ENCODE measurements at places on chromosomes 4 and X.

DNA sequence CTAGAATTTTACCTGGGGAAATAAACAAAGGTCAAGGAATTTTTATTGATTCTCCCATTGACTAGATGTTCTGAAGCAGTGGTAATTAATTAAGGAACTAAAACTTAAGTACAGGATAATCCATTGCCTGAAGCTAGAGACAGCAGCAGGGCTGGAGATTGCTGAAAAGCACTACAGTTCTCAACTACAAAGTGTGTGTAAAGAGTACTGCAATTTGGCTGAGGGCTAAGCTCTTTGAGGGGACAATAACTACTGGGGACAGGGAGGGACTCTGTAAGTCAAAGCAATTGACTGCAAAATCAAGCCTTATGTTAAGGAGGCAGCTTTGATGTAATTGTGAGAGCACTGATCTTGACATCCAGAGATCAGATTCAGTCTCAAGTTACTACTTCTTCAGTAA is 260.4 kb downstream of the GALNTL6 start:
- no peak overlapping the region for H3K27ac ChIP-seq
- H3K36me3 ChIP-seq = no peaks in the 10 kb centered on the region
- no peak for DNase-seq
- no peaks in the 10 kb centered on the region for H3K27me3 ChIP-seq
- H3K4me1 ChIP-seq = no peaks in the 10 kb centered on the region
- H3K4me3 ChIP-seq = no peak overlapping the region

- H3K4me1 ChIP-seq = no peaks in the 10 kb centered on the region
- no peak overlapping the region for H3K27ac ChIP-seq
- H3K36me3 ChIP-seq = no peaks in the 10 kb centered on the region
- H3K27me3 ChIP-seq = peaks cover 36% of the 10 kb centered on the region
These were observed 68.6 kb downstream of the ADGRG4 start for GRCh38 chrX:136369377-136369776.

- no peak overlapping the region for H3K4me3 ChIP-seq
- no peaks in the 10 kb centered on the region for H3K27me3 ChIP-seq
- no peaks in the 10 kb centered on the region for H3K4me1 ChIP-seq
- H3K36me3 ChIP-seq = peaks cover 7% of the 10 kb centered on the region
- no peak for DNase-seq
These were observed 48.8 kb downstream of the SHOX start for GRCh38 chrX:679291-679979.

DNA sequence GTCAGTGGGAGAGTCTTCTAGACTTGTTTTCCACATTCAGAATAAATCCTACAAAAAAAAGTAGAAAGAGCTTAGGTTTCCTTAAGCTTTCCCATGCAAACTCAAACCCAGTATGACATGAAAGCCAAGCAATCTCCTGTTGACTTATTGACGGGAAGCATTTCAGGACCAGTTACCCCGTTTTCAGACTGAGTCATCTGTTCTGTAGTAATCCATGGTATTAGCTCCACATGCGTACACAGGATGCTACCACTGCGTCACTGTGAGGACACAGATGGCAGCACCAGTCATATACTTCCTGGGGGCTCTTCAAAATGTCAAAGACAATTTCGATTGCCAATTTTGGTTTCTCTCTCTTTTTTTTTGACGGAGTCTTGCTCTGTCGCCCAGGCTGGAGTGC is 224.9 kb upstream of the MAD2L1 start:
- H3K27me3 ChIP-seq = no peaks in the 10 kb centered on the region
- H3K27ac ChIP-seq = no peak overlapping the region
- no peak for DNase-seq
- H3K36me3 ChIP-seq = no peaks in the 10 kb centered on the region

DNA sequence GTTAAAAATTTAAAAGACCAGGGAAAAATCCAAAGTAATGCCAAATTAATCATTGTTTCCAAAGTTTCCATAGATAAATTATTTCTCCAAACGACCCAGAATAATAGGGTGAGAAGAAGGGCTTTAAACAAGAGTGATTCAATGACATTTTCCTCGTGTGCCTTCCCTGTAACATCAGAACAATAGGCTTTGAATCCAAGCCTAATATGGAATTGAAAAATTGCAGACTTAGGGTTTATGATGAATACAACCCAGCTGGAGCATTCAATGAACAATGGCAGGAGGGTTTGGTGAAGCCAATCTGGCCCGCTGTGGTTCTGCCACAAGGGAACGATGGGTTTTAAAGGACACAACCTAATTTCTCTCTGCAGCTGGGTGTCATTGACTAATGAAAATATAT is 94.2 kb downstream of the CBLL2 start:
- H3K27me3 ChIP-seq = no peaks in the 10 kb centered on the region
- no peaks in the 10 kb centered on the region for H3K4me1 ChIP-seq
- DNase-seq = no peak
- H3K4me3 ChIP-seq = no peak overlapping the region

DNA sequence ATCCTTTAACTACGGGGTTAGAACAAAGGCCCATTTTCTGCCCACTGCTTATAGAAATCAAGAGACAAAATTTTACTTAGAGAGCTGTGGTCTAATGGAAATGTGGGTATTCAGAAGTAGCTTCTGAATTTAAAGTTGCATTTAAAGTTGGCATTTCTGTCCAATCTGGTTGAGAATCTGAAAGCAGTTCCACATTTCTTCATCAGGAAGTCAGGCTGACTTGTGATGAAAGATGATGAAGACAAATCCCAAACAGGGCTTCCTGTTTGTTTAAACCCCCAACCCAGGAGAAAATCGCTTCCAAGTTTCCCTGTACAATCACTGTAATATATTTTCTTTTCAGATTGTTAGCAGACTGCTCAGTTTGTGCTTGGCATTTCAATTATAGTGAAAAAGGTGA is 345.3 kb downstream of the SPRY1 start:
- H3K27me3 ChIP-seq = peaks cover 2% of the 10 kb centered on the region
- H3K27ac ChIP-seq = no peak overlapping the region
- H3K4me1 ChIP-seq = no peaks in the 10 kb centered on the region
- no peaks in the 10 kb centered on the region for H3K36me3 ChIP-seq
- no peak for DNase-seq
- no peak overlapping the region for H3K4me3 ChIP-seq

DNA sequence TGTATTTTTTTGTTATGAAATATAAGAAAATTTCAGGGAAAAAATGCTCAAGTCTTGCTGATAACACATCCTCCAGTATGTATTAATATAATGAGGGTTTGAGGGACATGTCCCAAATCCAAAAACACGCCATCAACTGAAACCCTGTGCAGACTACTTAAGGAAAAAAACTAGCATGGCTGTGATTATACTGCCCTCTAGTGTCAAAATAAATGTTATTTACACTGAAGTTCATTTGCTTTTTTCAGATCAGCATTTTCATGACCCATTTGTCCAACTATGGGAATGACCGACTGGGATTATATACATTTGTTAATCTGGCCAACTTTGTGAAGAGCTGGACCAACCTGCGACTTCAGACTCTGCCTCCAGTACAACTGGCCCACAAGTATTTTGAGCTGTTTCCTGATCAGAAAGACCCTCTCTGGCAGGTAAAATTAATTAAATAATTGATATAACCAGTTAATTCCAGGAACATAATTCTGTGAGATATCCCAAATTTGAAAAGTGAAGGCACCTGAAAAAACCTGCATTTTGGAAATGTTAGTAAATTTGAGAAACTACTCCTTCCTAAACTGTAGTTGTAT is 128.5 kb downstream of the PRSS12 start:
- H3K27ac ChIP-seq = no peak overlapping the region
- no peak for DNase-seq

GRCh38 chr4:101306764-101307615 is 40.3 kb downstream of the PPP3CA start:
- H3K27ac ChIP-seq = peak overlapping the region; percentile 54
- peaks cover 28% of the 10 kb centered on the region for H3K4me1 ChIP-seq
- peak overlapping the region; percentile 57 for H3K4me3 ChIP-seq

DNA sequence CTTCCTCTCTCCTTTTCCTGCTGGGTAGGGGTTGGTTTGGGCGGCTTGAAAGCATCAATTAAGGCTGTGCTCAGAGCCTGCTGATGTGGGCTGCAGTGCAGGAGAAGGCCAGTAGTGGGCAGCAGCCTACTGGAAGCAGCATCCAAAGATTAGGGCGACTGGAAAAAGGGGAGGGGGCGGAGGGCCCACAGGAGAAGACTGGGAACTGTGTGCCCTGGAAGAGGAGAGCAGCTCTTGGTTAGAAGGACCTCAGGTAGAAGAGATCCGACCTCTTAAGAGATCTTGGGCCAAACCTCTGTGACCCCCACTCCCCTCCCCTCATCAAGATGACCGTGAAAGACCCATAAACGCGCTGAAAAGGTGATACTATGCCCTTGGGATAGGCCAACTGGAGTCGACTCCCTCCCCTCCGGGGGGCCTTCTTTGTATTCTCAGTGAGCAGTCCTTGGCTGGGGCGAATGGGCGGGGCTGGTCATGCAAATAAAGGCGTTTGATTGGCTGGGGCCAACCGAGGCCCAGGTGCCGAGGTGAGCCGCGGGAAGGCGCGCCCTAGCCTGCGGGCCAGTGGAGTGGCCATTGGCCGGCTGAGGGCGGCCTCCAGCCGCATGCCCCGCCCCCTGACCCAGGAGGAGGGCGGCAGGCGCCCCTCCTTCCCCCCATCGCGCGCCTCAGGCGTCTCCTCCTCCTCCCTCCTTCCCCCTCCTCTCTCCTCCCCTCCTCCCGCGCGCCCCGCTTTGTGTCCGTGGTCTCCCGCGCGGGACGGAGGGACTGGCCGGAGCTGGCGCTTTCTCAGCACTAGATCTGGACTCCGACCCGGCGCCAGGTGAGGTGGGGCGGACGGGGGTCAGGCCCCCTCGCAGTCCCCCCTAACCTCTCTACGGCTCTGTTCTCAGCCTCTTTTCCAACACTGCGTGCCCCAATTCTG is 10.1 kb downstream of the DLG3 start:
- peaks cover 49% of the 10 kb centered on the region for H3K4me1 ChIP-seq
- DNase-seq = peak; percentile 45
- peak overlapping the region; percentile 93 for H3K27ac ChIP-seq
- H3K27me3 ChIP-seq = no peaks in the 10 kb centered on the region

DNA sequence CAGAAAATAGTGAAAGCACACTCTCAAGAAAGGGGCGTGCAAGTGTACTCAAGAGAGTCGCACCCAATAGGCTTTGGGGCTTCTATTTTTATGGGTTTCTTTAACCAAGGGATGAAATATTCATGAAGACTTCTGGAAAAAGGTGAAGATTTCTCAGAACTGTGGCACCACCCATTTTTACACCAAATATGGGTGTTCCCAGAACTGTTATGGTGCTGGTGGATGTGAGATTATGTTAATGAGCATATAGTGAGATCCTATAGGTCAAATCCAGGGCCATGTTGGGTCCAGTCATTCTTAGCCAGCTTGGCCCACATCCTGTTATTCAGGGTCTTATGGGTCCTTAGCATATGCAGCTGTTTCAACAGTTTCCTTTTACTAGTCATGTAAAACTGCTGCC is 61.0 kb upstream of the SMIM10 start:
- H3K4me1 ChIP-seq = no peaks in the 10 kb centered on the region
- H3K36me3 ChIP-seq = no peaks in the 10 kb centered on the region
- H3K27me3 ChIP-seq = no peaks in the 10 kb centered on the region
- no peak for DNase-seq
- no peak overlapping the region for H3K27ac ChIP-seq
- H3K4me3 ChIP-seq = no peak overlapping the region

GRCh38 chr4:95850161-95850560 is 10.3 kb downstream of the PDHA2 start:
- H3K4me1 ChIP-seq = no peaks in the 10 kb centered on the region
- no peaks in the 10 kb centered on the region for H3K27me3 ChIP-seq
- no peak for DNase-seq
- no peak overlapping the region for H3K4me3 ChIP-seq
- H3K36me3 ChIP-seq = no peaks in the 10 kb centered on the region

GRCh38 chr4:21649391-21650090 is 299.0 kb downstream of the KCNIP4 start:
- no peak for DNase-seq
- H3K27me3 ChIP-seq = no peaks in the 10 kb centered on the region
- H3K4me3 ChIP-seq = no peak overlapping the region
- no peak overlapping the region for H3K27ac ChIP-seq
- no peaks in the 10 kb centered on the region for H3K36me3 ChIP-seq

- no peak for DNase-seq
- H3K4me3 ChIP-seq = no peak overlapping the region
- peaks cover 5% of the 10 kb centered on the region for H3K4me1 ChIP-seq
- H3K27ac ChIP-seq = no peak overlapping the region
- H3K36me3 ChIP-seq = no peaks in the 10 kb centered on the region
- H3K27me3 ChIP-seq = peaks cover 9% of the 10 kb centered on the region
These were observed 34.8 kb downstream of the PJA1 start for GRCh38 chrX:69130439-69130838.

GRCh38 chr4:128354205-128354821 is 66.7 kb upstream of the PGRMC2 start:
- no peak overlapping the region for H3K4me3 ChIP-seq
- H3K27ac ChIP-seq = no peak overlapping the region
- no peaks in the 10 kb centered on the region for H3K36me3 ChIP-seq
- no peaks in the 10 kb centered on the region for H3K4me1 ChIP-seq

DNA sequence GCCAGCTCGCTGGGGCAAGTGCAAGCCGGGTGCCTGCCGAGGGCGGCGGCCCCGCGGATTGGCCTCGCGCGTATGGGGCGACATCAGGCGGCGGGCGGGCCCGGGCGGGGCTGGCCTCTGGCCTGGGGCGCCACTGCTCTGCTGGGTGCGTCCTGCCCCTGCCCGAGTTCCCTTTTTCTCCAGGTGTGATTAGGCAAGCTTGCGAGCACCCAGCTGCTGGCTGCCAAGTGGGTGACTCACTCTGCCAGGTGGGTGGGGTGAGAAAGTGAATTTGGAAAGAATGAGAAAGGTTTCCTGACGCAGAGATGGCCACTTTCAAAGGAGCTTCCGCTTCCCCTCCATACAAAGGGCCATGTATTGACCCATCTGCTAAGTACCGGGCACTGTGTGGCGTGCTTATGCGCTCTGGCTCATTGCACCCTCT is 32.5 kb downstream of the FGFBP1 start:
- no peak overlapping the region for H3K4me3 ChIP-seq
- H3K27ac ChIP-seq = no peak overlapping the region
- no peak for DNase-seq
- no peaks in the 10 kb centered on the region for H3K4me1 ChIP-seq
- H3K36me3 ChIP-seq = no peaks in the 10 kb centered on the region

DNA sequence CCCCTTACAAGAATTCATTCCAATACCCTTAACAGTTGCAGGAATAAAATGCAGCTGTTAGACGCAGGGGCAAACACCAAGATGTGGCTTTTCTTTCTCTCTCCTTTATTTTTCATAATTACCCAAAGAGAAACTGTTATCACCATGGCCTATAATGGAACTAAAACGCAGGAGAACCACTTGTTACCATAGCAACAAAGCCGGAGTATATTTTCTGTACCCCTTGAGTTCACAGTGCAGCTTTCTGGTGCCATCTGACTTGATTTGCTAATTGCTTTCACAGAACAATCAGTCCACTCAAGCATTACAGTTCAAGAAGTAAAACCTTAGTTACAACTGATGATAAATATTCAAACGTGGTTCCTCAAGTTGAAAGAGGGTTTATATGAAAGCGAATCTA is 157.9 kb downstream of the AMELX start:
- H3K27me3 ChIP-seq = no peaks in the 10 kb centered on the region
- no peak overlapping the region for H3K27ac ChIP-seq

GRCh38 chr4:13766761-13767540 is 139.4 kb upstream of the BOD1L1 start:
- no peak overlapping the region for H3K27ac ChIP-seq
- no peak overlapping the region for H3K4me3 ChIP-seq
- H3K4me1 ChIP-seq = no peaks in the 10 kb centered on the region
- H3K27me3 ChIP-seq = no peaks in the 10 kb centered on the region
- no peaks in the 10 kb centered on the region for H3K36me3 ChIP-seq
